ENCODE measurements at places on chromosomes 3 and 15.

GRCh38 chr15:67184208-67184925 is 70.1 kb downstream of the AAGAB start:
- H3K4me3 ChIP-seq, result no peak overlapping the region
- H3K4me1 ChIP-seq, result peaks cover 7% of the 10 kb centered on the region
- H3K27ac ChIP-seq, result no peak overlapping the region
- peaks cover 3% of the 10 kb centered on the region for H3K27me3 ChIP-seq
- DNase-seq, result no peak

DNA sequence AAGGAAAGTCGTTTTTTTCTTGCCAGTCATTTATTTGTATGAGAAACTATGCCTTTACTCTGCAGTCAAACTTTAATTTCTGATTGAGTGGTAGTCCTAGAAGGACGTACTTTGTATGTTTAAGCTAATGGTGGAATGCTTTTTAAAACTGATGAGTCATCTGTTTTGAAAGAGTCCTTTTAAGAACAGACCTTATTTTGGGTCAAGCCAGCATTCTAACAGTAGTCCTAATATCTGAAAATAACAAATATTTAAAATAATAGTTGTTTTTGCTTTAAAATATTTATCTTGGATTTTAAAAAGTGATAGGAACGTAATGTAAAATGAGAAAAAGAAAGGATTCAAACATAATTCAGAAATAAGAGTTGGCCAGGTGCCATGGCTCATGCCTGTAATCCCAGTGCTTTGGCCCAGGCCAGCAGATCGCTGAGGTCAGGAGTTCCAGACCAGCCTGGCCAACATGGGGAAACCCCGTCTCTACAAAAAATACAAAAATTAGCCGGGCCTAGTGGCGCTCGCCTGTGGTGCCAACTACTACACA is 1.3 kb upstream of the LRRC58 start:
- H3K27me3 ChIP-seq, result peaks cover 12% of the 10 kb centered on the region
- H3K27ac ChIP-seq, result peak overlapping the region; percentile 87
- peaks cover 38% of the 10 kb centered on the region for H3K4me1 ChIP-seq
- no peak for DNase-seq

DNA sequence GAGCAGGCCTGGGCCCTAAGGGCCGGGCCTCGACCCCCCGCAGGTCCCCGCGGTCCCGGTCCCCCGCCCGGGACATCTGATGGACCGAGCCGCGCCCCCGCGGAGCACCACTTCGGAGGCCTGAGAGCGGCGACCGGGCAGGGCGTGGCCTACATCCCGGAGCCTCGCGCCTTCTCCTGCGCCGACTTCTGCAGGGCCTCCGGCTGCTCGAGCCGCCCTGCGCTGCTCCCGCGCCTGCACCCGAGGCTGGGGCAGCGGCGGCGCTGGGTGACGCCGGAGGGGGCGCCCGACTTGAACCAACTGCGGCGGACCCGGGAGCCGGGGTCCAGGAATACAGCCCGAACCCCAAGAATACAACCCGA is 14.9 kb upstream of the GP9 start:
- H3K36me3 ChIP-seq, result peaks cover 6% of the 10 kb centered on the region
- DNase-seq, result no peak
- no peaks in the 10 kb centered on the region for H3K4me1 ChIP-seq
- H3K27me3 ChIP-seq, result no peaks in the 10 kb centered on the region

GRCh38 chr3:143653493-143653892 is 194.8 kb downstream of the SLC9A9 start:
- peaks cover 4% of the 10 kb centered on the region for H3K27me3 ChIP-seq
- no peak overlapping the region for H3K27ac ChIP-seq
- H3K4me1 ChIP-seq, result no peaks in the 10 kb centered on the region
- no peak overlapping the region for H3K4me3 ChIP-seq
- DNase-seq, result no peak

DNA sequence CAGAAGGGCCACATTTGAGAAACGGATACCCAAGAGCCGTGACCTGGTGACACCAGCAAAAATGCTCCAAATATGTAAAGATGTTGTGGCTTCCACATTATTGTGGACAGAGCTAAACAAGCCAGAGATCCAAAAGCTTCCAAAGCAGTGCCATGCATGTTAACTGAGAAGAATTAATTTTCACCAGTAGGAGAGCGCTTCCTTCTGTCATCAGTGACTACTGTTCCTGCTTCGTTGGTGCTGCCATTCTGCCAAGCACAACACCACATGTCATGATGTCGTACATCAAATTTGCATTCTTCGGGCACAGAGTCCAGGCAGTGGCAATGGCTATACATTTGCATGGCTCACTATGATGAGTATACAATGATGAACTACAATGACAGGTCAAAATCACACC is 19.1 kb upstream of the CHST2 start:
- H3K4me3 ChIP-seq, result no peak overlapping the region
- no peaks in the 10 kb centered on the region for H3K27me3 ChIP-seq
- no peak for DNase-seq
- H3K36me3 ChIP-seq, result peaks cover 10% of the 10 kb centered on the region
- no peak overlapping the region for H3K27ac ChIP-seq

DNA sequence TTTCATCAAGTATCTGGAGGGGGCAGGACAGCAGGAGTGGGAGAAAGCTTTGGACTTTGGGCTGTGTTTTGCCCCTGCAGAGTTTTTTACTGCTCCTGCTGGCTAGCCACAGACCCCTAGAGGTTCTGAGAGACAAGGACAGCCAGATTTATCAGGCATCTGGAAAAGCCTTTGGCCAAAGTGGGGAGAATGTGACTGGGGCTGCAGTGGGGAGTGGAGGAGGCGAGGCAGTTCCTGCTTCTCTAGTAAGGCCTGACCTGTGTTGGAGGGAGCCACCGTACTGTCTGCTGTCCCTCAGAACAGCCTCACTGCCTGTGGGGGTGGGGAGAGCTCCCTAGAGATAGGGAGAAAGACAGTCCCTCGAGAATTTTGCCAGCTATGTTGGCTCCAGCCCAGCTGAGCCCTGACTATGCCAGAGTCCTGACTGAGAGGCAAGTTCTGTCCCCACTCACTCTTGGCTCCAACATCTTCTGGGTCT is 2.2 kb downstream of the ALPK3 start:
- peaks cover 17% of the 10 kb centered on the region for H3K27me3 ChIP-seq
- DNase-seq, result no peak
- H3K27ac ChIP-seq, result peak overlapping the region; percentile 74
- H3K4me1 ChIP-seq, result peaks cover 44% of the 10 kb centered on the region

GRCh38 chr3:159765860-159766294 is 222.8 kb upstream of the IL12A start:
- H3K4me3 ChIP-seq, result peak overlapping the region; percentile 88
- peaks cover 45% of the 10 kb centered on the region for H3K4me1 ChIP-seq
- H3K27ac ChIP-seq, result peak overlapping the region; percentile 74
- DNase-seq, result no peak
- H3K36me3 ChIP-seq, result no peaks in the 10 kb centered on the region
- H3K27me3 ChIP-seq, result peaks cover 46% of the 10 kb centered on the region

DNA sequence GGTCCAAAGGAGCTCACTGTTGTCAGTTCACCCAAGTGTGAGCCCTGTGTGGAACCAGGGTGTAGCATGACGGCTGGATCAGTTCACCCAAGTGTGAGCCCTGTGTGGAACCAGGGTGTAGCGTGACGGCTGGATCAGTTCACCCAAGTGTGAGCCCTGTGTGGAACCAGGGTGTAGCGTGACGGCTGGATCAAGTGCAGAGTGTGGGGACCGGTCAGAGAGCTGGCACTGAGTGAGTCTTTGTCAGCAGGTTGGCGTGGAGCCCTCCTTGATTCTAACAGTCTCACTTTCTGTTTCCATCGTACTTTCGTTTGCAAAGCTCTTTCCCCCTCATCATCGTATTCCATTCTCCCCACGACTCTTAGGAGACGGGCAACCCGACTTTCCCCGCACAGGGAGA is 57.9 kb upstream of the DLG1 start:
- no peak overlapping the region for H3K27ac ChIP-seq
- peaks cover 53% of the 10 kb centered on the region for H3K4me1 ChIP-seq
- peaks cover 21% of the 10 kb centered on the region for H3K36me3 ChIP-seq
- no peak overlapping the region for H3K4me3 ChIP-seq

- no peak for DNase-seq
- H3K4me3 ChIP-seq, result no peak overlapping the region
- H3K27ac ChIP-seq, result no peak overlapping the region
- peaks cover 3% of the 10 kb centered on the region for H3K27me3 ChIP-seq
- H3K36me3 ChIP-seq, result no peaks in the 10 kb centered on the region
Measured at GRCh38 chr3:21694506-21694905, 56.5 kb downstream of the ZNF385D start.

GRCh38 chr15:67143646-67144045 is 78.2 kb downstream of the SMAD3 start:
- H3K4me3 ChIP-seq, result no peak overlapping the region
- peak overlapping the region; percentile 18 for H3K27ac ChIP-seq
- peaks cover 98% of the 10 kb centered on the region for H3K4me1 ChIP-seq
- no peaks in the 10 kb centered on the region for H3K27me3 ChIP-seq

GRCh38 chr15:76173317-76173834 is 113.6 kb downstream of the TMEM266 start:
- no peak overlapping the region for H3K27ac ChIP-seq
- H3K27me3 ChIP-seq, result peaks cover 13% of the 10 kb centered on the region
- peaks cover 28% of the 10 kb centered on the region for H3K4me1 ChIP-seq
- no peak overlapping the region for H3K4me3 ChIP-seq
- no peaks in the 10 kb centered on the region for H3K36me3 ChIP-seq

DNA sequence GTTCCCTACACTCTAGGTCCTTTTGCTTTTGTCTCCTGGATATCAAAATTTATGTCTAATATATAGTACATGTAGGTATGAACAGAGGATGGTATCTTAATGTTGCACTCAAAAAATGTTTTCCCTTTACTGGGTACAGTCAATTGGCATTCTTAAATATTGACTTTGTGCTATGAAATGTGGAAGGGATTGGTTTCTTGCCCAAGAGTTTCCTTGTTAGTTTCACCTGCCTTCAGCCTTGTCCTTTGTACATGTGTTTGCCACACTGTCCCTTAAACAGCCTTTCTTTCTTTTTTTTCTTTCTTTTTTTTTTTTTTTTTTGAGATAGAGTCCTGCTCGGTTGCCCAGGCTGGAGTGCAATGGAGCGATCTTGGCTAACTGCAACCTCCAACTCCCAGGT is 287.1 kb downstream of the SQOR start:
- DNase-seq, result no peak
- no peaks in the 10 kb centered on the region for H3K4me1 ChIP-seq
- H3K27ac ChIP-seq, result no peak overlapping the region
- peaks cover 3% of the 10 kb centered on the region for H3K27me3 ChIP-seq

DNA sequence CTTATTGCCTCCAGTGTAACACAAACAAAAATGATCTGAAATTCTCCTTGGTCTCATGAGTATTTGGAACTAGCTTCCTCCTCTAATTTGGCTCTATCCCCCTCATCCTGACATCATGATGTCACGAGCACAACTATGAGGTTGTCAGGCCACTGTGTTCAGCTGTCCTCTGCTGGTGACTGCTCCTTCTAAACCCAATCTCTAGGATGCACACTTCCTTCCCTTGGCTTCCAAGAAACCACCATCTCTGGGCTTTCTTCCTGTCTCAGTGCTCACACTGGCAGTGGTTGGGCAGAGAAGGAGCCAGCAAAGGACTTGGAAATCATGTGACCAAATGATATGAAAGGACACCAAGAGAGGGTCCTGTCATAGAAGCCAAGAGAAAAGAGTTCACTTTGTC is 30.7 kb upstream of the EIF1B start:
- peaks cover 22% of the 10 kb centered on the region for H3K27me3 ChIP-seq
- H3K36me3 ChIP-seq, result no peaks in the 10 kb centered on the region
- DNase-seq, result no peak
- no peaks in the 10 kb centered on the region for H3K4me1 ChIP-seq
- no peak overlapping the region for H3K4me3 ChIP-seq

GRCh38 chr3:21830541-21830940 is 79.5 kb upstream of the ZNF385D start:
- no peak overlapping the region for H3K4me3 ChIP-seq
- no peaks in the 10 kb centered on the region for H3K4me1 ChIP-seq
- DNase-seq, result no peak
- H3K27ac ChIP-seq, result no peak overlapping the region
- no peaks in the 10 kb centered on the region for H3K36me3 ChIP-seq
- peaks cover 6% of the 10 kb centered on the region for H3K27me3 ChIP-seq

DNA sequence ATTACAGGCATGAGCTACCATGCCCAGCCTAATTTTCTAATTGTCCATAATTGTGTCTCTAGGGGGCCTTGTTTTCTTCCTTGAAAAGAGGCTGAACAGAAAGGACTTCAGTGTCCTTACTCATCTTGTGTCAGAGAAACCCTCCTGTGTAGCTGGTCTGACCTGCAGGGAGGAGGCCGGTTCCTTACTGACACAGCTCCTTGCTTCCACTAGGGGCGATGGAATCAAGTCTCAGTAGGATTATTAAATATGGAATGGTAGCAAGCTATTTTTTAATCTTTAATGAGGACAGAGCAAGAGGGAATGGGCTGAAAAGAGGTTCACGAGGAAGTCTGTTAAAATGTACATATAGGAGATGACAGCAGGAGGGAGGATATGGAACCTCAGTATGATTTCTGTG is 8.6 kb downstream of the LPCAT4 start:
- H3K27me3 ChIP-seq, result peaks cover 3% of the 10 kb centered on the region
- H3K27ac ChIP-seq, result no peak overlapping the region
- peaks cover 54% of the 10 kb centered on the region for H3K36me3 ChIP-seq
- DNase-seq, result no peak
- H3K4me1 ChIP-seq, result peaks cover 11% of the 10 kb centered on the region

GRCh38 chr3:23258110-23258509 is 55.0 kb downstream of the UBE2E2 start:
- DNase-seq, result no peak
- H3K36me3 ChIP-seq, result peaks cover 5% of the 10 kb centered on the region
- no peak overlapping the region for H3K27ac ChIP-seq
- no peak overlapping the region for H3K4me3 ChIP-seq
- no peaks in the 10 kb centered on the region for H3K27me3 ChIP-seq

DNA sequence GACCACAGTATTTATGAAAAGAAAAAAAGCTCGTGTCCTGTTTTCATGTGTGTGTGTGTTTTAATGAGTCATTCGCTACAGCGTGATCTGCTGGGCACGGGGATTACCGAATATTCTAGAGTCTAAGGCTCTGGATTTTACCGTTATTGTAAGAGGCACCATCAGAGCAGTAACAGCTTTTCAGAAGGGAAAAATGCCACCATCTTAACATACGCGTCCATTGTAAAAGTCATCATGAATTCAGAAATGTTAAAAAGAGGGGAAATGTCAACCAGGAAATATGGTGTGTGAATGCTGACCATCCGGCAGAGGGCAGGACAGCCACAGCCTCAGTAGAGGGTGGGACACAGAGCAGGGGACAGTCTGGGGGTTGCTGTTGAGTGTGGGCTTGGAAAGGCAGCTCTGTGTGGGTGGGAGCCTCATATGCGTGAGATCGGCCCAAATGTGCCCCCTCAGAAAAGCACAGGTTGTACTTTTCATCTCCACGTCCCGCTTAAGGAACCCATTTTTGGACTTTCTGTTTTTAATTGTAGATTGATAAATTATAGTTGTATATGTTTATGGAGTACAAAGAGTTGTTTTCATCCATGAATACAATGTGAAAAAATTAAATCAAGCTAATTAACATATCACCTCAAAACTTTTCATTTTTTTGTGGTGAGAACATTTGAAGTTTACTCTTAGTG is 69.6 kb downstream of the ASB7 start:
- no peaks in the 10 kb centered on the region for H3K36me3 ChIP-seq
- no peak overlapping the region for H3K27ac ChIP-seq
- H3K4me1 ChIP-seq, result peaks cover 28% of the 10 kb centered on the region
- no peak overlapping the region for H3K4me3 ChIP-seq
- peak; percentile 45 for DNase-seq

GRCh38 chr3:66620296-66620695 is 119.5 kb upstream of the LRIG1 start:
- DNase-seq, result no peak
- H3K4me1 ChIP-seq, result peaks cover 17% of the 10 kb centered on the region
- H3K27me3 ChIP-seq, result no peaks in the 10 kb centered on the region

All from nephron progenitor cell (in vitro differentiated cells).